ENCODE measurements at places on chromosomes 2 and 18. TPM values are rescaled to one million over a fixed set of nuclear protein-coding genes. Genes with fewer than 3 reads are reported as not detected.
A peak's percentile ranks its signal among the peaks of the same experiment; 100 is the strongest.

- DNase-seq: peak; percentile 76
Observed at GRCh38 chr2:197254776-197255530, 55.6 kb downstream of the ANKRD44 start.

- no peak for DNase-seq
Observed at GRCh38 chr2:10700078-10700803, 10.5 kb upstream of the NOL10 start.

DNA sequence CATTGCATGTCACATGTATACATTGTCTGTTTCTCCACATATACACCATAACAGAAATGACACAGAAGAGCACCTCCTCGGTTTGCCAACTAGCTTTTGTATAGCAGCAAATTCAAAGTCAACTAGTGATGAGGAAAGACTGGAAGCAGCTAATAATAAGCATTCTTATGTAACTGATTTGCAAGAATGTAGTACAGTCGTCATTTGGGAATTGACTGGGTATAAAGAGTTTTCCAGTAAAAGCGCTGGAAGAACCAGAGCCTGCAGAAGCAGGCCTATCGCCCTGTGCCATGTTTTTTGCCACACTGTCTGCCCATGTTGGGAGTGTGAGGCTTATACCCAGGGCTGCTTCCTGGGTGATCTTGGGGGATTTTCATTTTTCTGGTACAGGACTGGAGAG lies 310.6 kb downstream of the GBX2 start:
- no peak for DNase-seq

GRCh38 chr18:71485611-71486010 lies 1058.5 kb downstream of the CBLN2 start:
- DNase-seq: no peak

DNA sequence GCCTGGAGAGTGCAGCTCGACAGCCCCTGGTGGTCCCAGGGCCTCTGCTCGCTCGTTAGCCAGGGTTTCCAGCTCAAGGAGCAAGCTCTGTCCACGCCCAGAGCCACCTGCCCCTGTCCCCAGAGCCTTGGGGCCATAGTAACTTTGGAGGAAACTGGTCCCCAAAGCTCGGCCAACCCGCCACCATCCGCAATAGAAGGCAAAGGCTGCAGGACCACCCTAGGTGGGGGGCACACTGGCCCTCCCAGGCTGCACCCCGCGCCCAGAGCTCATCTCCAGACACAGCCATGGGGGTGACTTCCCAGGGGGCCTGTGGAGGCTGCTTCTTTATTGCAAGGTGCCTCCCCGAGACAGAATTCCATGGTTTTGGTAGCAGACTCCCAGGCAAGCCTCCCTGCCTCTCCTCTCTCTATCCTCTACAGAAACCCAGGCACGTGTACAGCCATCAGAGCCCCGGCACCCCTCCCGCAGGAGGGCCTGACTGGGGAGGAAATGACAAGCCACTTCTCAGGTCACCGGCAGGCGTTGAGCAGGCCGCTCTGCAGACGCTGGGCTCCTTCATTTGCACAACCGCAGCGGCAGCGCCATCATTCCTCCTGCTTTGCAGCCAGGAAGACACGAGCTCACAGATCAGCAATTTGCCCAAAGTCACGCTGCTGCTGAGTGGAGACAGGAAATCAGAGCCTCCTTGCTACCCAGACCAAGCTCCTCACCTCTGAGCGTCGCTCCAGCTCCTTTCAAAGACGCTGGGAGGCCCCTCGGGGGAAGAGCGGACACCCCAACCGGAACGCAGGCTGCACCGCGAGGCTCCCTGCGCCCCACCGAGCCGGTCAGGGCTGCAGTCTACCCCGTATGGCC lies 80.2 kb downstream of the NDUFA10 start:
- DNase-seq: peak; percentile 84

GRCh38 chr18:24975496-24976372 lies 376.2 kb downstream of the ZNF521 start:
- no peak for DNase-seq

GRCh38 chr2:67572721-67573435 lies 175.7 kb downstream of the ETAA1 start:
- no peak for DNase-seq

DNA sequence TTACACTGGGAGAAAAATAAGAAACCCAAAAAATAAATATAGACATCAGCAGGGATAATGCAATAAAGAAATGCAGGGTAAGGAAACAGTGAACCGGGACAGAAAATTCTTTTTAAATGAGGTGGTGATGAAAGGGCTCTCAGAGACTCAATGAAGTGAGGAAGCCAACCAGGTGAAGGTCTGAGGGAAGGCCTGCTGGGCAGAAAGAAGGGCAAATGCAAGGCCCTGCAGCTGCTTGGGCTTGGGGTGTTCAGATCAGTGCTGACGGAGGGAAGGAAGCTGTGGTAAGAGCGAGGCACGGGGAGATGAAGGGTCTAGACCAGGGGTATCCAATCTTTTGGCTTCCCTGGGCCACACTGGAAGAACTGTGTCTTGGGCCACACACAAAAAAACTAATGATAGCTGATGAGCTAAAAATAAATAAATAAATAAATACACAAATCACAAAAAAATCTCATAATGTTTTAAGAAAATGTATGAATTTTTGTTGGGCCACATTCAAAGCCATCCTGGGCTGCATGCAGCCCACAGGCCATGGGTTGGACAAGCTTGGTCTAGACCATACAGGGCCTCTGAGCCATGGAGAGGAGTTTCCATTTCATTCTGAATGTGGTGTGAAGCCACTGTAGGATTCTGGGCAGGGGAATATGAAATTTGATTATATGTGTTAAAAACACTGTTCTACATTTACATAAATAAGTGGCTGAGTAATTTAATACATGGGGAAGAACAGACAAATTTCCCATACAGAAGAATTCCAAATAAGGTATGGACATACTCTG lies 96.3 kb upstream of the DNMT3A start:
- DNase-seq: no peak

DNA sequence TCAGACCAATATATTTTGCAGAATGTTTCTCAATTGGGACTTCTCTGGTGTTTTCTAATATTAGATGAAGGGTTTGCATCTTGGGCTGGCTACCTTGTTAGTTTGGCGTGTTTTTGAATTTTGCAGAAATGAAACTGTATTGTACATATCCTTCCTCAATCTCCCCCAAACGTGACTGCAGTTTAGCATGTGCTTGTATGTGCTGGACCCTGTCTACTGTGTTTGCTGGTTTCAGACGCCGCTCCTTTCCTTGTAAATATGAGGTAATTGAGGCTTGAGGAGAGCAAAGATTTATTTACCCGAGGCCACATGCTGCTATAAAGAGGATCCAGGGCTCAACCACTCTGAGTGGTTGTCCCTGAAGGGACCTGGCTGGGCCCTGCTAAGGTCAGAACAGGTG lies 57.2 kb downstream of the NGEF start:
- no peak for DNase-seq

GRCh38 chr18:55550471-55550870 lies 37.5 kb downstream of the TCF4 start:
- DNase-seq: no peak

DNA sequence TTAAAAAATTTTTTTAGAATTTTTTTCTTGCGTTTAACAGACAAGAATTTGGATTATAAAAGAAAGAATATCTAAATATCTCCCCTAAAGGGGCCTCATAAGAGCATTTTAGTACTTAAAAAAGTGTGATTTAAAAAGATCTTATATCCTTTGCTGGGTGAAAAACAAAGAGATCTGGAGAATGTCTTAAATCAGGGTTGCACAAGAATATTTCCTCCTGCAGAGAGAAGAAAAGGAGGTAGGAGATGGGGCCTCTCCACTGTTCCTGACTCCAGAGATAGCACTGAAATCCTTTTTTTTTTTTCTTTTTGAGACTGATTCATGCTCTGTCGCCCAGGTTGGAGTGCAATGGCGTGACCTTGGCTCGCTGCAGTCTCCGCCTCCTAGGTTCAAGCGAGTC lies 68.5 kb upstream of the OSR1 start:
- DNase-seq: no peak

DNA sequence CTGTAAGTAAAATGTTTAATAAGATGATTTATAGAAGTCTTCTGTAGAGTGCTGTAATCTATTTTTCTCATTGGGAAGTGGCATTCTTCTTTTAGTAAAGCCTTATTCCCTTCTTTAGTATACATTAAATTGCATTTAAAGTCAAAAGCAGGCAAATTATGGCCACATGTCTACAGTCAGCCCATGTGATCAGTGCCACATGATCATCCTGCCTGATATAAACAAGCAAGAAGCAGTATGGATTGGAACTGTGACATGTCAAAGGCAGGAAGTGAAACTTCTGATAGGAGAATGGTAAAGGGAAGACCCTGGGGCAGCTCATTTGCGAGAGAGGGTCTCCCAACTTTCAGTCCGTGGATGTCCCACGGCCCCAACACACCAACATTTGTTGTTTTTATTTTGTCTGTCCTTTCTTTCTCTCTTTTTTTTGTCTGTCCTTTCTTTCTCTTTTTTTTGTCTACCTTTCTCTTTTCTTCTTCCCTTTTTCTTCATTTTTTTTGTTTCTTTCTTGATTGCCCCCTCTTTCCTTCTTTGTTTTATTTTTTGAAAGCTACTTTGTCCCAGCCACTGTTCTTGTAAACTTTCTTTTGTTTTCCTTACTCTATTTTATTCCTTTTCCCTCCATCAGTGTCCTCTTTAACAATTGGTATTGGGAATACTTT lies 154.9 kb downstream of the DTNA start:
- no peak for DNase-seq

GRCh38 chr18:3293196-3293951 lies 31.4 kb downstream of the MYL12B start:
- DNase-seq: no peak

- DNase-seq: no peak
Observed at GRCh38 chr2:8314063-8314462, 367.8 kb upstream of the ID2 start.

The B3GNT7 gene
- not detected for total RNA-seq

The GCKR gene
- total RNA-seq: not detected

The SULT1C2 gene
- total RNA-seq: not detected

The INPP5D gene
- total RNA-seq: 43.6 TPM

The LYPD1 gene
- not detected for total RNA-seq

The RAX gene
- total RNA-seq: not detected

The CROCC2 gene
- total RNA-seq: not detected

The RAB27B gene
- total RNA-seq: 0.45 TPM

The EMX1 gene
- 0.09 TPM for total RNA-seq

The SLC30A3 gene
- 1.4 TPM for total RNA-seq
